ENCODE measurements at places on chromosomes 6 and 20.
A peak's percentile ranks its signal among the peaks of the same experiment; 100 is the strongest.

- DNase-seq, result no peak
Measured at GRCh38 chr20:9608639-9609340, 94.4 kb downstream of the LAMP5 start.

- no peak for DNase-seq
Measured at GRCh38 chr6:34316431-34317171, 67.8 kb upstream of the SMIM29 start.

DNA sequence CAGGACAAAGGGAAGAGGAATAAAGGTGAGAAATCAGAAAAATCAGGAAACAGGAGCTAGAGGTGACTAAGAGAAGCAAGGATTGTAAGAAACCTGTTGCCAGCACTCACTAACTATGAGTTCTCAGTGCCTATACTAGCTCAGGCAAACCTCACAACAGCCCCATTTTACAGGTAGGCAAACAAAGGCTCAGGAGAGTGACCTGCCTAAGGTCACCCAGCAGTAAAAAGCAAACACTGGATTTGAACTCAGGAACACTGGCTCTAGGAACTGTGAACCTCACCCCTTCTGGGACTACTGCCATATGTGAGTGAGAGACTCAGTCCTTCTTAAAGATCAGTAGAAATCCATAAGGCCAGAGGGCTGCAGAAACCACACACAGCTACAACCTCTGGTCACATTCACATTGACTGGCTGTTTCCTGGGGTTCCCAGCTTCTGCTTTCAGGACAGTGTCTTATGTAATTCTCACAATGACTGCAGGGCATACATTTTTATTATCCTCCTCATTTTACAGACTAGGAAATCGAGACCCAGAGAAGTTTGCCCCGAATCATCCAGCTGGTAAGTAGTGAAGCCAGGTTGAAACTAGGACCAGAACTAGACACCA, 80.7 kb upstream of the MAFB start:
- DNase-seq, result no peak

DNA sequence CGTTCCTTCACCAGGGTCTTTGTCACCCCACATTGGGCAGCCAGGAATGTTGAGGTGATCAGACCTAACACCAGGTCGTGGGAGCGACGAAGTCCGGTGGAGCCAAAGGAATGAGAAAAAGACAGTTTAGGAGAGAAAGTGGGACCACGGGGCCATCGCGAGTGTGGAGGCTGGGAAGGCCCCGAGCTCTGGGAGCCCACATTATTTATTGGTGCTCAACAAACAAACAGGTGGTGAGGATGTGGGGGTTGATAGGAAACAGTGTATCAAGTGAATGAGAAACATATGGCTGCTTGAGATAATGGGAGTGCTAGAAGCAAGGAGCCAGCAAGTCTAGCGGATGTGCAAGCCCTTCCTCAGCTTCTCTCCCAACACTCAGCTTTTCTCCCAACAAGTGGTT, 287.1 kb upstream of the SGK1 start:
- DNase-seq, result no peak

DNA sequence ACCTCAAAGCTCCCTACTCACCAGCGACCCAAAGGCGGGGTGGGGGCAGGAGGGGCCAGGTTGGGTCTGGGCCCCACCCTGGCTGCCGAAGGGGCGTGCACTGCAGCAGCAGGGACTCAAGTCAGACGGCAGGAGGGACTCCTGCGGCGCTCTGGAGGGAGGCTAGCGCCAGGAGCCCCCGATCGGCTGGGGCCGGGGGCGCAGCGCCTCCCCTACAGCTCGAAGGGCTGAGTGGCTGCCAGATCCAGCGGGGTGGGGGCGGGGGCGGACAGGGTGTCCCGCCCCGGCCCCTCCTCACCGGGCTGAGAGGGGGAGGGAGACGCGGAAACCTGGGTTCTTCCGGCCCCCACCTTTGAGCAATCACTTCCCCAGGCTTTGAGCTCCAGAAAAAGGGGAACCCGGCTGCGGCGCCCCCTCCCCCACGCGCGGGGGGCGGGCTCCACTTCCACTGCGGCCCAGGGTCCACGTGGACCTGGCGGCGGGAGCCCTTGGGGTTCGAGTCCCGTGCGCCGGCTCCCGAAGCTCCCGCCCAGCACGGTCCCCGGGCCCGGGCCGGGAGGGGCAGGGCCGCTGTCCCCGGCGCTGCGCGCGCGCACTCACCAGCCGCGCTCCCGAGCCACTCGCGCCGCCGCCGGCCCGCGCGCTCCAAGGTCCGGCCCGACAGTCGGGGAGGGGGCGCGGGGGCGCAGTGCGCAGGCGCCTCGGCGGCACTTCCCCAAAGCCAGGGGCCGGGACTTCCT, at the start of gene RGS19:
RGS19 (minus strand) TSS at position 246 of the 740 bp plus-strand sequence. CDS start 2,632 bp downstream, outside the sequence.
- no peak for DNase-seq

DNA sequence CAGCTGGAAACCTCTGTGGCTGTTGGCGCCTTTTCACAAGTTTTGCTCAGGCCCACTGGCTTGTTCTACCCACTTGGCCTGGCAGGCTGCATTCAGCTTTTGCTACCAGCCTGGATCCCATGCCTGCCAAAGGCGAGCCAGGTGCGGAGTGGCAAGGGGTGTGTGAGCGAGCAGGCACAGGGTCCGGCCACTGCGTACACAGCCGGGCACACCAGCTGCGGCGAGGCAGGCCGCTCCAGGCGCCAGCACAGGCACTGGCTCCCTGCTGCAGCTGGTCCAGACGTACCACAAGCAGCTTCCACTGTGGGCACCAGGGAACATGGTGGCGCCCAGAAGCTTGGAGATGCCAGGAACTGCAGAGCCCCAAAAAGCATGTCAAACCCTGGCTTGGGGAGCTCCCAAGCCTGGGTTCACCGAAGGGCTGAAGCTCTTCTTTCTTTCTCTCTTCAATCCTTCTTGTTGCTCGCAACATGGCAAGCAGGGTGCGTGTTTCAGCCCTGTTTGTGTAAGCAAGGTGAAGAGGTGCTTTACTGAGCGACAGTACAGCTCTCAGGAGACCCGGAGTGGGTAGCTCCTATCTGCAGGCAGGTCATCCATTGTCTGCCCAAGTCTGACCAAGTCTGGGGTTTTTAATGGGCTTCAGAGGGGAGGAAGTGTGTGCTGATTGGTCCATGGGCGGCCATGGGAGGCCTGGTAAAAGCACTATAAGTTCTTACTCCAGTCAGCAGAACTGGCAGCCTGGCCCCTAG, 32.6 kb upstream of the GRM4 start:
- no peak for DNase-seq

- DNase-seq, result no peak
Measured at GRCh38 chr20:57884956-57885355, 175.1 kb upstream of the PMEPA1 start.

- no peak for DNase-seq
Measured at GRCh38 chr6:149031201-149031858, 284.5 kb downstream of the UST start.

DNA sequence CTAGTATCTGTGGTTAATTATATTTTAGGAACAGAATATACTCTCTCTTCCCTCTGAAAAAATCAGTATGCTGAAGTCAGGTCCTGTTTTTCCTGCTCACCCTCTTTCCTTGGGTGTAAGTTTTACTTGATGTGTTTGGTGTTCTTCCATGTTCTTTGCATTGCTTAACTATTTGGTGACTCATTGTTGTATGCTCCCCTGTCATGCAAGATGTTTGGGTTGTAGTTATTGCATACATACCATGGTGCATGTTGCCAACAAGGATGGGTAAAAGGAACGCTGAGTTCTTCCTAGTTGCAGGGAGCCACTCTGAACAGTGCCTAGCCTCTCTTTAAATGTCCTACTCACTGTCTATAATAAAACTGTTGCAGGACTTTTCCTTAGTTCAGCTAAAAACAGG, 207.9 kb upstream of the LAMP5 start:
- DNase-seq, result no peak

DNA sequence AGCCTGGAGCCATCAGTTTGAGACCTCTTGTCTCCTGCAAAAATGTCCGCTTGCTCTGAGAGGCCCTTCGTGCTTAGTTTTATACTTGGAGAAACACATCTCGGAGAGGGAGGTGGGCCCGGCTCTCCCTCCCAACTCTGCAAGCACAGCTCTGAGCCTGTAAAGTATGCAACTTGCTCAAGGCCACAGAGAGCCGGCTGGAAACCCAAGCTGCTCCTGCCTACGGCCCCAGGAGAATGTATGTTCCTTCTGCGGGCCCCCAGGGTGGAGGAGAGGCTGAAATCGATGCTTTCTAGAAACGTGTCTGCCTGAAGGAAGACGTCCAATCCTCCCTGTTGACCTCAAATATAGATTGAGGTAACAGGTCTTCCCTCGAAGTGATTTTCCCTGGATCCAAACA, 205.4 kb downstream of the PREX1 start:
- DNase-seq, result no peak

GRCh38 chr6:5151955-5152401, 66.8 kb downstream of the PPP1R3G start:
- DNase-seq, result peak; percentile 94

GRCh38 chr6:106988664-106989063, 14.1 kb upstream of the CD24 start:
- DNase-seq, result no peak

GRCh38 chr6:166478782-166479592, 96.2 kb upstream of the MPC1 start:
- no peak for DNase-seq

GRCh38 chr6:155498370-155498769, 42.7 kb upstream of the NOX3 start:
- DNase-seq, result no peak

GRCh38 chr6:28161410-28162079, 19.9 kb downstream of the ZKSCAN8 start:
- peak; percentile 46 for DNase-seq

GRCh38 chr6:154261688-154262397, 94.8 kb downstream of the IPCEF1 start:
- DNase-seq, result no peak

DNA sequence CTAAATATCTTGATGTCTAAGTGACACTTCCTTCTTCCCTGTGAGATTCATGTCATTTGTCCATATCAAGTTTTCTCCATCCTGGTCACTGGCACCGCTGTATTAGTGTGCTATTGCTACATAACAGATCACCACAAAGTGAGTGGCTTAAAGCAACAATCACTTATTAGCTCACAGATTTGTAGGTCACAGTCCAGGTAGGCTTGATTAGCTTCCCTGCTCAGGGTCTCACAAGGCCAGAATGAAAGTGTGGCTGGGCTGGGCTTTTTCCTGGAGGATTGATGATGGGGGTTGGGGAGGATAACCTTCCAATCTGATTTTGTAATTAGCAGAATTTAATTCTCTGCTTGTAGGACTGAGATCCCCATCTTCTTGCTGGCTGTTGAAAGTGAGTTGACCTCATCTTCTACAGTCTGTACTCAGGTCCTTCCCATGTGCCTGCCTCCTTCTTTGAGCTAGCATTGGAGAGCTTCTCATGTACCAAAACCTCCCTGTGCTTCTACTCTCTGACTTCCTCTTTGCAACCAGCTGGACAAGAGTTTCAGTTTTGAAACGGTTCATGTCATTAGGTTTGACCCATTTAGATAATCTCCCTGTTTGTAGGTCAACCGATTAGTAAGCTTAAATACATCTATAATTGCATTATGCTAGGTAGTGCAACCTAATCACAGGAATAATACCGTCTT, 152.4 kb upstream of the MAN1A1 start:
- DNase-seq, result no peak

DNA sequence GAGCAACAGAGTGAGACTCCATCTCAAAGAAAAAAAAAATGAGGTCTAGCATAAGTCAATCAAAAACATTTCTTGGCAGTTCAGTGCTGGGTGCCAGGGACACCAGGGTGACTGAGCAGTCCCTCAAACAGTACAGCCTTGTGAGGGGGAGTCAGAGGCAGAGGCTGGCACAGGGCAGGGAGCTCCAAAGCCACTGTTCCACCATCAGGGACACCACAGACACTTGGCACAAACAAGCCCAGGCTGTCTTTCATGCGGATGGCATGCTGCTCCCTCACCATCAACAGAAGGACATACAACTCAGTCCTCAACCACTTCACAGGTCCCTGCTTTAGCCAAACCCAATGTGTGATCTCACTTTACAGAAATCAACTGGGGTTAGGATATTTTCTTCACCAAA, 36.0 kb upstream of the GRM4 start:
- DNase-seq, result no peak

- DNase-seq, result peak; percentile 55
Measured at GRCh38 chr6:166520905-166521834, 65.3 kb downstream of the RAMACL start.

DNA sequence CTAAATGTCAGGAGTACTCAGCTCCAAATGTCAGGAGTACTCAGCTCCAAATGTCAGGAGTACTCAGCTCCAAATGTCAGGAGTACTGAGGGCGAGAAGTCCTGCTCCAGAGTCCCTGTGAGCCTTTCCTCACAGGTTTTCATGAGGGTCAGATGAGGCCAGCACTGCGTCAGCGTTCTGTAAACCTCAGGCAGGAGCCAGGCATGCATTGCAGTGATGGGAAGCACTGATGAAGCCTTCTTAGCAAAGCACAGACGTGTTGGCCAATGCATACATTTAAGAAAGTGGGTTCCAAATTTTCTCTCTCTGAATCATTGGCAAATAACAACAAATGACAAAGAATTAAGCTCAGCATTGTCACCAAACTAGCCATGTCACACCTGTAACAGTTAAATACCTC, 254.9 kb downstream of the ZNF217 start:
- DNase-seq, result no peak

GRCh38 chr20:57059055-57059596, 207.3 kb downstream of the BMP7 start:
- DNase-seq, result no peak

GRCh38 chr20:3896302-3896701, 7.1 kb downstream of the PANK2 start:
- no peak for DNase-seq

- peak; percentile 85 for DNase-seq
Measured at GRCh38 chr6:56450882-56451739, 191.6 kb downstream of the DST start.

DNA sequence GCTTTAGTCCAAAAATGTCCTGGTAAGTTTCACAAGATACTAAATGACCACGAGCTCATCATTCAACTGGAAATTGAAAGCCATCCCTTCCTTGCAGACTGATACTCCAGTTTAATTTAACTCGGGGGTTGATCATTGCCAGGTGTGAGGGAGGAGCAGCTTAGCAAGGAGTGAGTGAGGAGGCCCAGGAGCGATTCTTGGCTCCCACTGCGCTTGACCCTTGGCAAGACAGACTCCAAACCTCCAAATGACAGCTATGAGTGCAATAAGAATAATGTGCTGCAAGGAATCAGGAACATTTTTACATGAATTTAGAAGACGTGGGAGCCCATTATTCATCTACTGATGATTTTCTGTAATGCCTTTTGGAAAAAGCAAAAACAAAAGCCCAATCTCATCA, 64.9 kb downstream of the LAMA4 start:
- no peak for DNase-seq

DNA sequence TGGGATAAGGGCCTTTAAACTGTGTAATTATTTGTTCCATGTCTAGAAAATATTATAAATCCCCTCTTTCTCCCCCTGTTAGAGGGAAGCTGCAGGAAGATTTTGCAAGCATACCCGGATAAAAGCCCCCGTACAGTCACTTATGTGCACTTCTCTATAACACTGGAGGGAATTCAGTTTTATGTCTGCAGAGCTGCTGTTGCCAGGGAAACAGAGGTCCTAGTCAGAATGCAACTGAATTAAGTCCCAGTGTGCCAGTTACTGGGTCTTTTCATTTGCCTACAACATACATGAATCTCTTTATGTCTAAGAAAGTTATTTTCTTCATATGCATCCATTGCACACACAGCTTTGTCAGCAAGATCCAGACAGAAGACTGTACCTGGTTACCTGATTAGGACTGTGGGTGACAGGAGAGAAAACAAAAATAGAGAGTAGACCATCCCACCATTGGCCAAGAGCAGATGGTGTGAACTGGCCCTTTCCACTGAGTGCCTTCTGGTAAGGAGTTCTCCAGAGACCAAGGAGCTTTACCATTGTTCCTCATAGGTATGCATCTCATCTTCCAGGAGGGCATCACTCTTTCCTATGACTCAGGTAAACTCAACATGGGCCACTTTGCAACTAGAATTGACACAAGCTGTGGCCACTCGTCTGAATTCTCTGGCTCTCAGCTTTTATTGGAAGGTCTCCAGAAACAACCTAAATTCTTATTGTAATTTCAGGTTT, 180.8 kb upstream of the PHACTR1 start:
- DNase-seq, result no peak
